ENCODE measurements at places on chromosomes 7 and 10. TPM values are rescaled to one million over a fixed set of nuclear protein-coding genes. Genes with fewer than 3 reads are reported as not detected.

DNA sequence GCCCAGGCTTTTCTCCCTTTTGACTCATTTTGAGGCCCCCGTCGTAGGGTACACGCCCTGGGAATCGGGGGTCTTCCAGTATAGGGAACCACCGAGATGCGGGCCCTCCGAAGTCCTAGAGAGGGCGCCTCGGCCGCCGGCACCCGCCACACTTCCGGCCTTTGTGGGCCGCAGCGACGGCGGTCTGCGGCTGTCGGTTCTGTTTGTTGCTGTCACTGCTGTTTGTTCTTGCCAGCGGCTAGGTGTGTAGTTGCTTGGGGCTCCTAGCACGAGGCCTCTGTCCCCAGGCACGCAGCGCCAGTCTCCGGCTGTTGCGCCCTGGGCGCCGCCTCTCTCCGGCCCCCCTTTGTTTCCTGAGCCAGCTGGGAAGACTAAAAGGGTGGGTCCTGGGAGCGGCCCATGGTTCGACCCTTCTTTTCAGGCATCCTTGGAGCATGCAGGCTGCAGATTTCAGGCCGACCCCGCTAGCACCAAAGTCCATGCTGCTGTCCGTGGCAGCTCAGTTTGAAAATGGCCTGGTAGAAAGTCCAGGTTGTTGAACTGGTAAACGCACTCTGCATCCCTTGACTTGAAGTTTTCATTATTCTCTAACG, 17.8 kb upstream of the ZKSCAN1 start:
- peak overlapping the region; percentile 71 for H3K27ac ChIP-seq
- DNase-seq, result peak; percentile 73
- H3K4me3 ChIP-seq, result peak overlapping the region; percentile 43

GRCh38 chr7:24724451-24725190, 32.6 kb downstream of the GSDME start:
- DNase-seq, result no peak
- H3K4me1 ChIP-seq, result no peaks in the 10 kb centered on the region
- no peak overlapping the region for H3K27ac ChIP-seq
- H3K4me3 ChIP-seq, result no peak overlapping the region
- H3K36me3 ChIP-seq, result no peaks in the 10 kb centered on the region

DNA sequence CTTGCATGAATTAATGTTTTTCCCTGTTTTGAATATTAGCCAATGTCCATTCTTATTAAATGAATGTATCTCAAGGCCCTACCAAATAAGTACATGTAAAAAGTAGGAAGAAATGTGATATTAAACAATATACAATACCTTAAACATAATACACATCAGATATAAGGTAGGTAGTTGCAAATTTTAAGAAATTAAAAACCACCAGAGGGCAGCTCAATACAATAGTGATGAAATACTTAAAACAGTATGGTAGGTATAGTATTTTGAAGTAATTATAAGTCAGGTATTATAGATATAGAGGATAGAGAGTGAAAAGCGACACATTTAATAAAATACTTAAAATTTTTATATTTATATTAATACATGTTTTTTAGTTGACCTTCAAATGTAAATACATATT, 43.6 kb upstream of the CDK14 start:
- no peak for DNase-seq
- H3K4me1 ChIP-seq, result no peaks in the 10 kb centered on the region
- no peak overlapping the region for H3K4me3 ChIP-seq
- no peak overlapping the region for H3K27ac ChIP-seq
- no peaks in the 10 kb centered on the region for H3K27me3 ChIP-seq
- no peaks in the 10 kb centered on the region for H3K36me3 ChIP-seq

DNA sequence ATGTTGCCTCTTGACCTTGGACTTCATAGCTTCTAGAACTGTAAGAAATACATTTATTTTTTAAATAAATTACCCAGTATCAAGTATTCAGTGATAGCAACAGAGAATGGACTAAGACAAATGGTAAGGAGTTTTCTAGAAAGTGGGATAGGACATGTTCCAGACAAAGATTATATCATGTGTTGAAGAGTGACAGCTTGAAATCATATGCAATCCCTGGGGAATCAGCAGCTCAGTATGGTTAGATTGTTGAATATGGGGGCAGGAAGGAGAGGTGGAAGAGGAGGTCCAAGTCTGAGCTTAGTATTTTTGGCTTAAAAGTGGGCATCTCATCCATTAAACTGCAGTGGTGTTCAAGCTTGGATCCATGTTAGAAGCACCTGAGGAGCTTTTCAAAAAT, 74.1 kb downstream of the ENTPD1 start:
- H3K4me3 ChIP-seq, result no peak overlapping the region
- no peak for DNase-seq
- H3K27me3 ChIP-seq, result no peaks in the 10 kb centered on the region
- no peak overlapping the region for H3K27ac ChIP-seq

The PON3 gene
- total RNA-seq, result not detected

DNA sequence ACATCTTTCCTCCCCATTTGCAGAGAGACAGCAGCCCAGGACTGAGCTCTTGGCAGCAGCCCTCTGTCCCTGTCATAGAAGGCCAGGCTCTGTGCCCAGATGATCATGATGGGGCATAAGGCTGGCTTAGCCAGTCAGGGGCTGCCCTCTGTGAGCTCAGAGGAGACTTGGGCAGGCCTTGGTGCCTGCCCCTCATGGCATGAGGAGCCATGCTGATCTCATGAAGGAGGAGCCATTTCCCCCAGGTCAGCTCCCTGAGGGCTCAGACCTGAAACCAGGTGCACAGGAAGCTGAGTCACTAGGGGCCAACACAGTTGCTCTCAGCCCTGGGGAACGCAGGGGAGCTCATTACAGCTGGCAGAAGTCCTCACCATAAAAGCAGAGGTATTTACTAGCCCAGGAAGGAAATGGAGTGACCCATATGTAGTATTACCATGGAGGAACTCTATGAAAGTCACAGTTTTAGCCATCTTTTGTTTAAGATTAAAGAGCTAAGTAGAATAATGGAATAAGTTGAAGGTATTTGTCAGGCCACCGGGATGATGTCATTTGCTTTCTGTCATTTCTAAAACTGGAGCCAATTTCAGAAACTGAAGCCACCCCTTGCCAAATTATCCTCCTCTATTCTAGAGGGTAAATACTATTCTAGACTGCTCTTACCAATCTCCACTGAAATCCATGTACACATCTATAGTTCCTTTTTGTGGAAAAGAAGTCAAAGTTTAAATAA, 362.4 kb upstream of the ZNF32 start:
- no peak for DNase-seq
- no peak overlapping the region for H3K4me3 ChIP-seq
- H3K27me3 ChIP-seq, result no peaks in the 10 kb centered on the region
- no peaks in the 10 kb centered on the region for H3K36me3 ChIP-seq

DNA sequence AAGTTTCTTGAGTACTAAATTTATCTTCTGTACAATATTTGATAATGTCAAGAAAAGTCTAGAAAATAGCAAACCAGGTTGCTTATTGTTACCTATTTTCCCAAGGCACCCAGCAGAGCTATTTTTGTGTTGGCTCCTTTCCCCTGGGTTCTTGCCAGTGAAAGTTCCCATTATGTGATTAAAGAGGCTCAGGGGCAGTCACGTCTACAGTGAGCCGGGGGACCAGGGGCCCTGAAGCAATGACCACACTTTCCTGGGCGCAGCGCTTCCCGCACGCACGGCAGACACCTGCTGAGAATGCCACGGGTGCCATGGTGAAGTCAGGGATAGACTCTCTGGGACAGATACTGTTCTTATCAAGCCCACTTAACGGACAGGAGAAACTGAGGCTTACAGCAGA, 10.4 kb upstream of the CNPY1 start:
- DNase-seq, result no peak
- H3K27me3 ChIP-seq, result no peaks in the 10 kb centered on the region
- H3K36me3 ChIP-seq, result no peaks in the 10 kb centered on the region
- no peak overlapping the region for H3K27ac ChIP-seq

- DNase-seq, result no peak
- H3K4me3 ChIP-seq, result no peak overlapping the region
- no peak overlapping the region for H3K27ac ChIP-seq
- no peaks in the 10 kb centered on the region for H3K4me1 ChIP-seq
- no peaks in the 10 kb centered on the region for H3K36me3 ChIP-seq
These were observed 74.9 kb downstream of the SH3PXD2A start for GRCh38 chr10:103780242-103781149.

GRCh38 chr10:80633910-80634309, 96.2 kb downstream of the SH2D4B start:
- no peaks in the 10 kb centered on the region for H3K27me3 ChIP-seq
- H3K4me1 ChIP-seq, result no peaks in the 10 kb centered on the region
- H3K36me3 ChIP-seq, result no peaks in the 10 kb centered on the region
- H3K27ac ChIP-seq, result no peak overlapping the region
- no peak for DNase-seq
- H3K4me3 ChIP-seq, result no peak overlapping the region

- no peaks in the 10 kb centered on the region for H3K4me1 ChIP-seq
- no peaks in the 10 kb centered on the region for H3K27me3 ChIP-seq
- DNase-seq, result no peak
- H3K4me3 ChIP-seq, result no peak overlapping the region
These were observed 74.8 kb downstream of the LCOR start for GRCh38 chr10:96906864-96907263.

DNA sequence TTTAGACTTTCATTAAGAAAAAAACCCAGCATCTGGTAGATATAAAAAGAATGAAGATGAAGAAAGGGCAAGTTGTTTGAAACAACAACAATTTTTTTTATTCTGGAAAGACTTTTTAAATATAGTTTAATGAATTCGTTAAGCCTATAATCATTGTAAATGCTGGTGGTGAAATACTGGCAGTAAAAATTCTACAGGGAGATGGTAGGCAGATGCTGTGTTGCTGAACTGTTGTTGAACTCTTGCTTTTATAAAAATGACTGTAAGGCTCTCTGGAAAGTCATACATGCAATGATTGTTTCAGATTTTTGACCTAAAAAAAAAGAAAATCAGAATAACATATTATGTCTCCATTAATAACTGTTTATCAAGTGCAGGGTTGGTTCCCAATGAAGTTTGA, 39.0 kb downstream of the SCIN start:
- H3K36me3 ChIP-seq, result no peaks in the 10 kb centered on the region
- no peak for DNase-seq
- no peaks in the 10 kb centered on the region for H3K27me3 ChIP-seq
- H3K4me3 ChIP-seq, result no peak overlapping the region
- H3K4me1 ChIP-seq, result no peaks in the 10 kb centered on the region

DNA sequence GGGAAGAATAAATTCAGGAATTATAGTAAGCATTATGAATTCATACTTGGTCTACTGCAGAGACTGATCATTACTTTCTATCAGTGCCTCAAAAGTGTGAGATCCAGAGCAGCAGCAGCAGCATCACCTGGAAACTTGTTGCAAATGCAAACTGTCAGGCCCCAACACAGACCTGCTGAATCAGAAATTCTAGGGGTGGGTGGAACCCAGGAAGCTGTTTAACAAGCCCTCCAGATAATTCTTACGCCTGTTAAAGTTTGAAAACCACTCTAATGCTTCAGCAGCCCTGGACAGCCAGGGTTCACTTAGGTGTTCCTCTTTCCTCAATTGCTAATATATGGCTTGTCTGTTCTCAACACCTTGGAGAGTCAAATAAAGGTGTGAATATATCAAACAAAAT, 19.5 kb downstream of the CACUL1 start:
- peaks cover 56% of the 10 kb centered on the region for H3K4me1 ChIP-seq
- DNase-seq, result no peak
- H3K27me3 ChIP-seq, result no peaks in the 10 kb centered on the region
- H3K27ac ChIP-seq, result no peak overlapping the region
- H3K36me3 ChIP-seq, result no peaks in the 10 kb centered on the region

DNA sequence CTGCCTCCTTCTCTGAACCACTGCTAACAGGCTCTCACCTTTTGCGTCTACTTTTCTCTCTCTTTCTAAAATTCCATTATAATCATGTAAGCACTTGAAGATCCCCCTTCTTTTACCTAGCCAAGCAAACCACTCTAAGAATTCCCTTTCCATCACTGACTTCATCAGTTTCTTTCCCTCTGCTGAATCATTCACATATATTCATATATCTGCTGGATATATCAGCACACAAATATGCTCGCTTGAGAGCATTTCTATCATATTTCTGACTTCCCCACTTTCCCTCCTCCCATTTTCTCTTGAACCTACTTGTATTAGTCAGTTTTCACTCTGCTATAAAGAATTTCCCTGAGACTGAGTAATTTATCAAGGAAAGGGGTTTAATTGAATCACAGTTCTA, 84.2 kb upstream of the LRRN3 start:
- H3K4me1 ChIP-seq, result peaks cover 44% of the 10 kb centered on the region
- no peaks in the 10 kb centered on the region for H3K36me3 ChIP-seq
- H3K27ac ChIP-seq, result no peak overlapping the region

- H3K4me1 ChIP-seq, result no peaks in the 10 kb centered on the region
- H3K27me3 ChIP-seq, result no peaks in the 10 kb centered on the region
- no peak overlapping the region for H3K27ac ChIP-seq
- H3K4me3 ChIP-seq, result no peak overlapping the region
- DNase-seq, result no peak
These were observed 234.6 kb upstream of the CCDC6 start for GRCh38 chr10:60140651-60141632.

The NKX2-3 gene
- total RNA-seq, result not detected

The NANOS1 gene
- 0.45 TPM for total RNA-seq

The CHST3 gene
- total RNA-seq, result 0.08 TPM

DNA sequence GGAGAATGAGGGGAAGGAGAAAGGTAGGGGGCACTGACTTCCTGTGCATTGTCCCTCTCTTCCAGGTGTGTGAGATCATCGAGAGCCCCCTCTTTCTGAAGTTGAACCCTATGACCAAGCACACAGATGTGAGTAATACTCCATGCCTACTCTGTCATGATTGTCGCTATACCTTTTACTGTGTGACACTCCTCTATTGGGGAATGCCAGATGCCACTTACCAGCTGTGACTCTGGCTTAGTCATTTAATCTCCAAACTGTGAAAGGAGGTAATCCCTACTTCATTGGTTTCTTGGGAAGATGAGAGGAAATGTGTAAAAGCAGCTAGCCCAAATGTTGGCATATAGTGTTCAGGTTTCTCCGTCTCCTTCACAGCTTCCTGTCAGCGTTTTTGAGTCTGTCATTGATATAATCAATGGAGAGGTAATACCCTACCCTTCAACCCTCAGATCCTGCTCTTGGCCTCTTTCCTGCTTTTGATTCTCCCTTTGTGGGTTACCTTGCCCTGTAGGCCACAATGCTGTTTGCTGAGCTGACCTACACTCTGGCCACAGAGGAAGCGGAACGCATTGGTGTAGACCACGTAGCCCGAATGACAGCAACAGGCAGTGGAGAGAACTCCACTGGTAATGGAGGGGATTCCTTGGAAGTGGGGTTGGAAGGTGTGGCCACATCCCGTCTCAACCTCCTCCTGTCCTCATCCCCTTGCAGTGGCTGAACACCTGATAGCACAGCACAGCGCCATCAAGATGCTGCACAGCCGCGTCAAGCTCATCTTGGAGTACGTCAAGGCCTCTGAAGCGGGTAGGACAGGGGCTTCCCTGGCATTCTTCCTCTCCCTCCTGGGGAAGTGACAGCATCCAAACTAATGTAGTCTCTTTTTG, 2.0 kb downstream of the COPS6 start:
- no peak overlapping the region for H3K27ac ChIP-seq
- no peaks in the 10 kb centered on the region for H3K27me3 ChIP-seq
- H3K4me3 ChIP-seq, result no peak overlapping the region
- peaks cover 6% of the 10 kb centered on the region for H3K36me3 ChIP-seq

DNA sequence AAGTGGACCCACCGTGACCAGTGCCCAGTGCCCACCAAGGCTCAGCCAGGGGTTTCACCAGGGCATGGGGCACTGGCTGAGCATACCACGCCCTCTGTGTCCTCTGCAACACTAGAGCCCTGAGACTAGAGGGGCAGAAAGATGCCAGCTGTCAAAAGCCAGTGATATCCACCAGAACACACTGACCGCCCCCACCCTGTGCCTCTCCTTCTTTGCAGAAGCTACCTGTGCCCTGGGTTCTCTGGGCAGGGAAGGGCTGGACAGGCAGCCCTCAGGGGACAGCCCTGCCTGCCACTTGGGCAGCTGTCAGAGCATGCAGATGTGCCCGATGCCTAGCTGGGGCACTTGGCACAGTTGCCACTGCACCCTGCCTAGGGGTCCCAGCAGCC, 494 bp downstream of the VSIR start:
- peaks cover 62% of the 10 kb centered on the region for H3K4me1 ChIP-seq
- peak overlapping the region; percentile 93 for H3K27ac ChIP-seq
- H3K4me3 ChIP-seq, result peak overlapping the region; percentile 91
- no peaks in the 10 kb centered on the region for H3K27me3 ChIP-seq
